Activated CD8-positive, alpha-beta T cell treated with anti-CD3 and anti-CD28 coated beads for 36 hours (primary cell): ENCODE measurements at places on chromosomes 5 and 9. TPM values are rescaled to one million over a fixed set of nuclear protein-coding genes. Genes with fewer than 3 reads are reported as not detected.

DNA sequence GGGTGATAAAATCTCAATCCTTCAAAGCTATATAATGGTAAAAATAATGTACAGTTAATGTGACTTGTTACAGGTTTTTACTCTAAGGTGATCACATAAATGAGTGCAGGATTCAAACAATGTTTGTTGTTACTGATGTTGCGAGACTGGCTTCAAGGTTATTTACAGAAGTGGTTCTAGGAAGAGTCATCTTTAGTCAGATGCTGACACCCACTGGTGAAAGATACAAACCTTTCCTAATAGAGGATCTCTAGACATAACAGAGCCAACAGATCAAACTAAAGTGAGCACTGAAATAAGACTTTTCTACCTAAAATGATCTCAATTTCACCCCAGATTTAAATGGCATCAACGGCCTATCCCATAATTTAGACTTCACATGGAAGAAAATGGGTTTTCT lies 20.2 kb downstream of the ARSB start:
- no peak overlapping the region for H3K27ac ChIP-seq
- H3K4me3 ChIP-seq: no peak overlapping the region
- no peak for DNase-seq
- peaks cover 14% of the 10 kb centered on the region for H3K36me3 ChIP-seq
- H3K4me1 ChIP-seq: no peaks in the 10 kb centered on the region
- H3K27me3 ChIP-seq: no peaks in the 10 kb centered on the region

DNA sequence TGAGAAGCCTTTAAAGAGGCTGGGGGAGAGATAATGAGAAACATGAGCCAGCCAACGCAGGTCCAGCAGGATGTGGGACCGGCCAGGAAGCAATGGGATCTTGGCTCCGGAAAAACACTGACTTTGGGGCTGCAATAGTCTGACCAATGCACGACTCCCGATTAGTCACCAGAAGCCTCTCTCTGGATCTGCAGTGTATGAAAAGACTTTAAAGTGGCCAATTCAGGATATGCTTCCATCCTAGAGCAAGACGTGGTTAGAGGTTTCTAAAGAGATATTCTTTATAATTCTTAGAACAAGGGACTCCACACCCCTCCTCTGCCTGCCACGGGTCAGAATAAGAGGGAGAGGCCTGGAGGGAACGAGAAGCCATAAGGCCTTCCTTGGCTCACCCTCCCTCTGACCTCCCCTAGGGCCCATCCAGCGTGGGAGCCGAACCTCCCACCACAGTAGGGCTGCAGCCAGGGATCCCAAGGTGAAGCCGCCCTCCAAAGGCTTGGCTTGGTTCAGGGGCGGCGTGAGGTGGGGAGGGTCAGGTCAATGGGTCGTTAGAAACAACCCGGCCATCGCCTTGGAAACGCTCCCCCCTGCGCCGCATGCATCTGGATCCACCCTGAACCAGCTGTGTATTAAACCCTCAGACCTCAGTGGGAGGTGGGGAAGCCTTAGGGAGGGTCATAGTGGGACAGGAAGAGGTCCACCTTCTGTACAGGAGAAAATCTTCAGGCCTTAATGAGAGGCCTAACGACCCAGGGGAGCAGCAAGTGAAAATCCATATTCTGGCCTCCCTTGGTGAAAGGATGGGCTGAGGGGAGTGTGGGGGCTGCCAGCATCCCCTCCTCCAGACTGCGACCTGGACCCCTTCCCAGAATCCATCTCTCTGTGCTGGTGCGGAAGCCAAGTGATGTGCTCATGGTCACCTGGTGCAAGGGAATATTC lies 11.1 kb downstream of the FGF1 start:
- H3K27me3 ChIP-seq: no peaks in the 10 kb centered on the region
- H3K4me1 ChIP-seq: no peaks in the 10 kb centered on the region
- H3K4me3 ChIP-seq: no peak overlapping the region
- H3K36me3 ChIP-seq: no peaks in the 10 kb centered on the region
- no peak for DNase-seq

DNA sequence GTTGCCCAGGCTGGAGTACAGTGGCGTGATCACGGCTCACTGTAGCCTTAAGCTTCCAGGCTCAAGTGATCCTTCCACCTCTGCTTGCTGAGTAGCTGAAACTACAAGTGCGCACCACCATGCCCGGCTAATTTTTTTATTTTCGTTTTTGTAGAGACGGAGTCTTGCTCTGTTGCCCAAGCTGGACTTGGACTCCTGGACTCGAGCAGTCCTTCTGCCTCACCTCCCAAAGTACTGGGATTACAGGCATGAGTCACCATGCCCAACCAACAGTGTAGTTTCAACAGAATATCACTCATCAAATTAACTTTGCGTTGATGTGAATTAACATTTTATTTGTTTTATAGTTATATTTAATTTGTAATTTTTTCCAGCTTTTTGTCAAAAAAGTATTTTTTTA lies 45.3 kb downstream of the WDR70 start:
- H3K36me3 ChIP-seq: peaks cover 3% of the 10 kb centered on the region
- no peak overlapping the region for H3K4me3 ChIP-seq
- no peak for DNase-seq
- no peak overlapping the region for H3K27ac ChIP-seq
- no peaks in the 10 kb centered on the region for H3K27me3 ChIP-seq
- peaks cover 10% of the 10 kb centered on the region for H3K4me1 ChIP-seq

DNA sequence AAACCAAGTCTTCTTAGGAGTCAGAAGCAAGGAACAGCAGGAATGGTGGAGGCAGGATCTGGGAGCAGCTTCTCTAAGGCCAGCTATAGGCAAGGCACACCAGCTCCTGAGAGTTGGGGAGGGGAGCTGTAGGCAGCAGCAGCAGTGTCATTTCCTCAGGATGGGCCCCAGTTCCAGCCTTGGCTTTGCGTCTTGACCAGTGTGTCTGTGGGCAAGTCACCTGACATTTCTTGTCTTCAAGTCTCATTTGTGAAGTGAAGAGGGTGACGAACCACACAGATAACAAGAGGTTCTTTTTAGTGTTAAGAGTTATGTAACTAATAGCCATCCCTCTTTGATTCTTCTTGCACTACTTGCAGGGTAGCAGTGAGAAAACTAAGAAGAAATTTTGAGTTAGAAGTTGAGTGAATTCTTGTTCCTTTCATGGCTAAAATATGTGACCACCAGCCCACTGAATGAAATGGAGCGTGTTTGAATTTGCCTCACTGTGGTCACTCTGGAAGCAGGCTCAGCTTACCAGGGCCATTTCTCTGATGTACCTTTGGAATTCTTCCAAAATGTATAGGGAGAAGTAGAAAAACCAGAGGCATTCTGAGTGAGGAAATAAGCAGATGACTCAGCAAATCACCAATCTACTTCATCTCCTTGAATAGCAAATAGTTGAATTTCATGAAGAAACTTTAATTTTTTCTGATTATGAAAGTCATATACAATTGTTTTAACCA lies 42.4 kb downstream of the RHOBTB3 start:
- no peaks in the 10 kb centered on the region for H3K4me1 ChIP-seq
- no peak for DNase-seq
- no peaks in the 10 kb centered on the region for H3K27me3 ChIP-seq
- H3K4me3 ChIP-seq: no peak overlapping the region

- no peak within 1 kb of the TSS for H3K4me3 ChIP-seq
- no peaks in the 10 kb centered on the region for H3K4me1 ChIP-seq
- H3K36me3 ChIP-seq: no peaks in the 10 kb centered on the region
- no peak for DNase-seq
- no peaks in the 10 kb centered on the region for H3K27me3 ChIP-seq
- no peak within 1 kb of the TSS for H3K27ac ChIP-seq
These were observed at the start of gene DBH for GRCh38 chr9:133635533-133636531. TSS of gene DBH (plus strand) at chr9:133636363. CDS start at chr9:133636372, 9 bp downstream.

DNA sequence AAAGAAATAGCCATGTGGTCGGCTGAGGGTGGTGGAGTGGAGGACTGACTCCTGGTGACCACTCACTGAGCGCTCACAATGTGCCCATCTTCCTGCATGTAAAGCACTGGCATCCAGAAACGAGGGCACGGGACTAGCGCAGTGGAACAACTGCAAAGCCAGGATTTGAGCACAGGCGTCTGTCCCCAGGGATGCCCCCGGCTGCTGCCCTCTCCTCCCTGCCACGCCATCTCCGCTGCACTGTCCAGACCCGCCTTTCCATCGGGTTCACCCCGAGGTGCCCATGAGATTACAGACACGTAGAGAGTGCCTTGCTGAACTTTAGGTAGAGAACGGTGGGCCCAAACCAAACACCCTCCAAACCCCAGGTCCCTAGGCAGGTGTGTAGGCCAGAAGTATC lies 44.7 kb downstream of the PRRT1B start:
- no peak for DNase-seq
- H3K27me3 ChIP-seq: no peaks in the 10 kb centered on the region
- H3K4me3 ChIP-seq: no peak overlapping the region
- H3K27ac ChIP-seq: peak overlapping the region; percentile 86

DNA sequence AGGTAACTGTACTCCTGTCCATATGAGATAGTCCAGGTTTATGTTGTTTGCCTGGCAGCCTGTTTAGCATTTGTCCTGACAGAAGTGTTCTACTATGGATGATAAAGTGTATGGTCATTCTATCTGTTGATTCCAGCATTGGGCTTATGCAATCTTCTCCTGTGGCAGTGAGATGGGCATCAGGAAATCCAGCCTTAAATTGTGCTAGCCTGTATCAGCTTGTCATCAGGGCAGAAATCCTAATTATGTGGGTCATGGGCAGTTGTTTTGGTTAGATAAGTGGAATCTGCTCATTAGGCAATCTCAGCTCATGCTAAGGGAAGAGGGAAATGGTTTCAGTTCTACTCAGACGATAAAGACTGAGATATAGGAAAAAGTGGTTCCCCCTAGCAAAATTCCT lies 247.4 kb upstream of the CHD1 start:
- no peaks in the 10 kb centered on the region for H3K27me3 ChIP-seq
- no peak overlapping the region for H3K27ac ChIP-seq
- DNase-seq: no peak
- no peaks in the 10 kb centered on the region for H3K36me3 ChIP-seq
- H3K4me3 ChIP-seq: no peak overlapping the region

Gene C5orf34
- 10.5 TPM for total RNA-seq
